Right kidney (tissue), 9 donors: ENCODE measurements at places on chromosomes 4 and X.

DNA sequence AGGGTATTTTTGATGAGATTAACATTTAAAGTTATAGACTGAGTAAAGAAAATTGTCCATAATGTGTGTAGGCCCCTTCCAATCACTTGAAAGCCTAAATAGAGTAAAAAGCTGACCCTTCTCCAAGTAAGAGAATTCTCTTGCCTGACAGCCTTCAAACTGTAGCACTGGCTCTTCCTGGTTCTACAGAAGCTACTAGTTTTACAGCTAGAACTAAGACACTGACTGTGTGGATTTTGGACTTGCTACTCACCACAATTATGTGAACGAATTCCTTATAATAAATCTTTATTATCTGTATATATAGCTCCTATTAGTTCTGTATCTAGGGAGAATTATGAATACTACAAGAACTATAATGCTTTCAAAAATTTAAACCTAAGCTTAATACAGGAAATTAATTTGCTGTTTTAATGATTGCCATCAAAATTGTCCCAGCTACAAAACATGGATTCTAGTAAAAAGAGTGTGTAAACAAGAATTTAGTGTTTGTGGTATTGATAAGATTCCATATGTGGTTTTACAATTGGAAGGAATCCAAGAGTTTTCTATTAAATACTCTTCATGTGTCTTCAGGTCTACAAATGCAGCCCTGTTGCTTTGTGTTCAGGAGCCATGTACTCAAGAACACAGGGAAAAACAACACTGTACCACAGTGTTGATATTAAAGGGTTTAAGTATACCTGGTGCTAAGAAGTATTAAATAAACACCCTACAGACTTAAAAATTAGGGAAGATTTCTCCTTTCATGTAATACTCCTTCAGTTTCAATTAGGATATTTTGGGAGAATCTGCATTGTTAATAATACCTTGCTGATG is 366.5 kb downstream of the CXXC4 start:
- DNase-seq, result no peak

- peak; percentile 41 for DNase-seq
Observed at GRCh38 chr4:19739101-19739651, 512.5 kb upstream of the SLIT2 start.

- DNase-seq, result no peak
Observed at GRCh38 chr4:6119507-6120020, 80.8 kb downstream of the JAKMIP1 start.

GRCh38 chr4:155828628-155829027 is 37.4 kb downstream of the ASIC5 start:
- no peak for DNase-seq

DNA sequence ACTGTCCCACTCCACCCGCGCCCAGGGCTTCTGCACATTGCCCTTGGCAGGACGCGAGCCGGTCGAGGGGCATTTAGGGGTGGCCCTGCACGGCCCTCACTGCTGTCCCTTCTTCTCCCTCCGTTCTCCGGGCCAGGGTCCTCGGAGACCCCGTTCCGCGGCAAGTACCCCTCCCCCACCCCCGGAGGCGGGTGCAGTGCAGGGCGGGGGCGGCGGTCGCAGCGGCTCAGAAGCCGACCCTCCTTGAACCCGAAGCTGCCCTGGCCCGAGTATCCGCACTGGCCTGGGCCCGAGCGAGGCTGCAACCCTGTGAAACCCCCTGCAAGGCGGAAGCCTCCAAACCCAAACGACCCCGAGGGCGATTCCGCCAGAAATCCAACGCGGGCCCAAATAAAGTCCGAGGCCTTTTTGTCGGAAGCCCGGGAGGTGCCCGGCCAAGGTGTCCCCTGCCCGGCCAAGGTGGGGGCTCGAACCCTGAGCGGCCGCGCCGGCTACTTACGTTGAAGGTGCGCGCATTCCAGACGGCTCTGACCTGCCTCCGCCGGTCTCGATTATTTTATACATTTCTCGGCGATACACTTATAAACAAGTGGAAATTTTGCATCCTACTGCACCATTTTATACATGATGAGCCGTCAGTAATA is 53.1 kb upstream of the TMEM33 start:
- DNase-seq, result peak; percentile 58

- DNase-seq, result no peak
Observed at GRCh38 chrX:80014141-80014940, at the start of gene TBX22. TSS of gene TBX22 (plus strand) at chrX:80014753. CDS start at chrX:80022270, 7,517 bp downstream.

- no peak for DNase-seq
Observed at GRCh38 chr4:83536362-83537272, 709 bp downstream of the GPAT3 start.

- DNase-seq, result no peak
Observed at GRCh38 chrX:129748305-129748704, 9.5 kb downstream of the XPNPEP2 start.

DNA sequence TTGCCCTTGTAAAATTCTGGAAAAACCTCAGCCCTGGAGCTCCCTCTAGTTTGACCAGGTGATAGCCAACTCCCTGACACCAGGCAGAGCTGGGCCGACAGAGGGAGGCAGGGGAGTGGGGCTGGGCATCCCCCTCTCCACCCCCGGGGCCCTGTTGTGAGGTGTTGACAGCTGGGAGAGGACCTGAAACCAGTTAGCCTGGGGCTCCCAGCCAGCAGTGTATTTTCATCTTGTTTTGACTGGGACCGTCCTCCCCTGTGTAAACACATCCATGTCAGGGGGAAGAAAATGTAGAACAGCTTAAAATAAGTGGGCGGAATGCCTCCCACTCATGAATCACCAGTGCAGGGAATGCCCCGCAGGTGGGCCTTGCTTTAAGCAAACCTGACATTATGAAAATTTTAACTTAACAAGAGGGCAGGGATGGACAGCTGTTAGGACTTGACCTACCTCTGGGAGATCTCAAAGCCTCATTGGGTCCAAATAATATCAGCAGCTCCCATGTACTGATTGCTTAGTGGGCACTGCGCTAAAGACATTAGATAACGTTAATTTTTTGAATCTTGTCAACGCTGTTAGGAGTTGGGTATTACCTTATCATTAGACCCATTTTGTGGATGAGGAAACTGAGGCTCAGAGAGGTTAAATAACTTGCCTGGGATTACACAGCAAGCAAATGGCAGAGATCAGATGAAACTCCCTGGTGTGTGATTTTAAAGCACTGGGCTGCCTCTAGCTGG is 45.9 kb downstream of the TSC22D3 start:
- no peak for DNase-seq

DNA sequence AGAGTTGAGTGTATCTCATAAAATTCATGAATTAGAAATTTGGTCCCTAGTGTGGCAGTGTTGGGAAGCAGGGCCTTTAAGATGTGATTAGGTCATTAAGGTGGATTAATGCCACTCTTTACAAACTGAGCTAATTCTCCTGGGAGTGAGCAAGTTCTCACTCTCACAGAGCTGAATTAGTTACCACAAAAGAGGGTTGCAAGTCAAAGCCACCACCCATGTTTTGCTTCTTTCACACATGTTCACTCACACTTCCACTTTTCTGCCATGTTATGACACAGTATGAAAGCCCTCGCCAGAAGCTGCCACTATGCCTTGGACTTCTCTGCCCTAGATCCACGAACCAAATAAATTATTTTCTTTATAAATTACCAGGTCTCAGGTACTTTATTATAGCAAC is 332.1 kb downstream of the ARAP2 start:
- no peak for DNase-seq

- DNase-seq, result no peak
Observed at GRCh38 chr4:10094841-10095240, 21.8 kb downstream of the WDR1 start.

DNA sequence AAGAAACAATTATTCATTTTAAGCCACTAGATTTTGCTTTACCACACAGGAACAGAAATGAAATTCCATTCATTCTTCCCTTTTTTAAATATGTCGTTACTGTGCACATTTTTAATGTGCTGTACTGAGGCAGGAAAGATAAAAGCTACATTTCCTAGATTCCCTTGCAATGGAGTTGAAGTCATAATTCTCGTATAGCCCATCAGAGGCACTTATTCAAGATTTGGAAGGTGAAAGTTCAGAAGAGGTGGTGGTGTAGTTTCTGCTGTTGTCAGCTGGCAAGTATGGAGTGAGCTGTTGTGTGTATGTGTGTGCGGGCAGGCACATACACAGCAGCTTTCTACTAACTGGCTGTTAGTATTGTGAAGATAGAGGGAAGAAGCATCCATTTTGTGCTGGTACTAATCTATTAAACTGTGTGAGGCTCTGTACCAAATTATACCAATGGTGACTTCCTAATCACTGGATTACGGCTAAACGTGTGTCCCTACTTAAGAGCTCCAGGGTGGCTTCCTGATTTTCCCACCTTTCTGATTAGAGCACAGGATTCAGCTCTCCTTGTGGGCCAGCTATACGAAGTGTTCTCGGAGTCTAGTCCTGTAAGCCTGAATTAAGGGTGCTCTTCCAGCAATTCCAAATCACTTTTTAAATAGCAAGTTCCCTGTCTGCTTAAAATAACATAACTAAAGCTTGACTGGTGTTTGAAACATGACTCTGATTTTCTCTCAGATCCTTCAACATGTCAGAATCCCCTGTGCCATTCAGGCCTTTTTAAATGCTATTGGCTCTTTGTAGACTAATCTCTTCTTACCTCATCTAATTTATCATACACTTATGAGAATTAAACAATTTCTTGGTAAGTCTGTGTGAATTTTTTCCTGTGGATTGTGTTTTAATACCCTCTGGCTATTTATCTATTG is 43.8 kb downstream of the PDS5A start:
- DNase-seq, result no peak

GRCh38 chr4:102143433-102143832 is 201.8 kb downstream of the SLC39A8 start:
- DNase-seq, result no peak

- no peak for DNase-seq
Observed at GRCh38 chr4:91304292-91304691, 999.5 kb upstream of the GRID2 start.

GRCh38 chrX:31099536-31100090 is 27.8 kb upstream of the FTHL17 start:
- no peak for DNase-seq

- DNase-seq, result no peak
Observed at GRCh38 chrX:17700976-17701375, 36.3 kb upstream of the SCML1 start.

DNA sequence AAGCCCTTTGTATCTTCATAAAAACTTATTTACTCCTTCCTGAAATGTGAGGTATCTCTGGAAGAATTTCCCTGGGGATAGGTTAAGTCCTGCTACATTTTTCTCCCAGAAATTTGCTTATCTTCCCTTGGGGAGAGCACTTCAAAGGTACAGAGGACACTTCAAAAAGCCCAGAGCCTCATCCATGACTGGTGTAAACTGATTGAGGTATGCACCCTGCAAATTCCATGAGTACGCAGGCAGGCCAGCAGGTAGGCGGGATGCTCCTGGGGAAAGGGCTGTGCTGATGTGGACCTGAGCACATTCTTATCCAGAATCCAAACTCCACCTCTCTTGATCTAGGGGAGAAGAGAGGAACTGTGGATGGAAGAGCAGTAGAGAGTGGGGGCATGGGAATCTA is 26.3 kb upstream of the RASGEF1B start:
- DNase-seq, result no peak

GRCh38 chrX:138001226-138001625 is 435.3 kb downstream of the ZIC3 start:
- DNase-seq, result no peak

DNA sequence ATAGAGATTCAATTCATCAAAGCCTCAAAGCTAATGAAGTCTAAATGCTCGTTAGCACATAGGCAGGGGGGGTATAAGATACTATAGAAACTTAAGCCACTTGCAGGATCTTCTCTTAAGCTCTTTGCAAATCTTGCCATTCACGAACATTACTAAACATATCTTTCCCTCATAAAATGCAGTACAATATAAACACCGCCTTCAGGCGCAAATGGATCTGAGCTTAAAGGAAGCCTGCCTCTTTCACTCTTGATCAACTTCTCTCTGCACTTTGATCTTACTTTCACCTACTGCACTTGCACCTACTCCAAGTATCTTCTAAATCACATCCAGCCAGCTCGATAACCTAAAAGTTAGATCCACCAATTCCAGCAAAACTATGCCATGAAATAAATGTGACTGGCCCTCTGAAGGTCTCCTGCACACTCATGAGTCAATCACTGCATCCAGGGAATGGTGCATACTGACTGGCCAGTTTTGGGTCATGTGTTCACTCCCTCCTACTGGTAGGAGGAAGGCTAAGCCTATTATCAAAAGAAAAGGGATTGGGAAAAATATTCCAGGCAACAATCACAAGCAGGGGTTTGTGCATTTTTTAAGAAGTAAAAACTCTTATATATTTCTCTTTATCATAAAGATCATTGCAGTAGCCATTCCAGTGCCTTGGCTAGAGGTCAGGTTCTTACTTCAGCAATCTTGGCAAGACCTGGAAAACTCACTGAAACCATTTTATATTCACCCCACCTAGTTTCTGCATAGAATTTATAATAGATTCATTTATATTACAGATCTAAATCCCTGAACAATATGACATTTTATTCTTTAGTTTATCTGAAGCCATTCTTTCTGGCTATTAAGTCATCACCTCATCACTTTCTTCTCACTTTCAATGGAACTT is 222.0 kb downstream of the PPP3CA start:
- DNase-seq, result no peak

- DNase-seq, result no peak
Observed at GRCh38 chrX:38860106-38861013, 59.1 kb downstream of the MID1IP1 start.

GRCh38 chrX:109537324-109537665 is 651 bp downstream of the NXT2 start:
- no peak for DNase-seq

- DNase-seq, result no peak
Observed at GRCh38 chr4:8048856-8049676, 109.4 kb upstream of the AFAP1 start.

GRCh38 chr4:137660211-137660610 is 127.9 kb upstream of the PCDH18 start:
- no peak for DNase-seq

GRCh38 chrX:4185086-4185485 is 471.6 kb upstream of the PRKX start:
- no peak for DNase-seq

GRCh38 chrX:108732630-108733321 is 3.6 kb downstream of the IRS4 start:
- peak; percentile 54 for DNase-seq

- DNase-seq, result no peak
Observed at GRCh38 chrX:72146527-72146926, 14.8 kb upstream of the RTL5 start.

DNA sequence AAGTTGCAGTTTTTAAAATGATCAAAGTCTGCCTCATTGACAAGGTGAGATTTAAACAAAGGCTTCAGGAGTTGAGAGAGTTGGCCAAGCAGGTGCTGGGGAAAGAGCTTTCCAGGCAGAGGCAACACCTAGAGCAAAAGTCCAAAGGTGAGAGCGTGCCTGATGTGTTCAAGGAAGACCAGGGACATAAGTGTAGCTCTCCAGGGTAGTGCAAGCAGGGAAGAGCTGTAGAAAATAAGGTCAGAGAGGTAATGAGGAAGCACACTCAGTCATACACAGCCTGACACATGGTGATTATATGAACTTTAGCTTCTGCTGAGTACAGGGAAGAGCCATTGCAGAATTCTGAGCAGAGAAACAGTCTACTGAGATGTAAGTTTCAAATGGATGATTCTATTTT is 265.0 kb upstream of the NWD2 start:
- no peak for DNase-seq

DNA sequence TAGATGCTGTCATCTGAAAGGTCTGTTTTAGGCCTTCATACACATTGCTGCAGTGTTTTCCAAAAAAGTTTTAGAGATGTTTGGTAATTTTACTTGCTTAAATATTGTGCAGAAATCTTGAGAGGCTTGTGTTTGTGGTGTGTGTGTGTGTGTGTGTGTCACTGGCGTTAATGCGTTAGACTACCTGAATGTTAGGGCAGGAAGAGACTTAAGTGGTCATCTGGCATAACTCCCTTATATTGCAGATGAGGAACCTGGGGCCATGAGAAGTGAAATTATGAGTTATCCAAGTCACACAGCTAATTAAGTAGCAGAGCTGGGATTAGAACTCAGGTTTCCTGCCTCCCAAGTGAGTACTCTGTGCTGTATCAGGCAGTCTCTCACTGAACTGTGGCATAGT is 1.4 kb downstream of the LSM6 start:
- DNase-seq, result no peak
